Type B pancreatic cell (in vitro differentiated cells): ENCODE measurements at places on chromosomes 7 and 10.
A peak's percentile ranks its signal among the peaks of the same experiment; 100 is the strongest.

DNA sequence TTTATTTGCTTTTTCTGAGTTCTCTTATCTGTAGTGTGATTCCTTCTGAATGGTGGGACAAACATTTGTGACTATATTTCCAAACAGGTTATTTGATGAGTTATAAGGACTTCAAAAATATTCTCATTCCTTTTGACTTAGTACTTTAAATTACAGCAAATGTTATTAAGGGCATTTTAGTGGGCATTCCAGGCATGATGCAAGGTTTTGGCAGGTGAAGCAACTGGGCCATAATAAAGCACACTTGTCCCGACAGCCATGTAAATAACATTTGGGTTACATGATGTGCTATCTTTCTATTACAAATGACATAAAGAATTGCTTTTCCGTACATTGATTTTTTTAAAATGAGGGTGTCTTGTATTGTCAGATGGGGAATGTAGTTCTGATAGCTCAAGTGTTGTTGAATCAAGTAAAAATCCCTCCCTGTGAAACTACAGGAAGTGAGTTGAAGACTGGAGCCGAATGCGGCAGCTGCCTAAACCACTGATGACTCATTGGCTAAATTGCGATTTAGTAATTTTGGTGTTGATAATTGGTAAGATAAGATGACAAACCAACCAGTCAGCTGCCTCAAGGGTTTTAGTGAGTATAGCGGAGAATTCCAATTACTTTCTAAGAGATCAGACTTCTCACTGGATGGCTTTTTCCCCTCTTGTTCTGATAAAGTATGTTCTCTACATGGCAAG is 231.3 kb upstream of the NPY start:
- H3K4me1 ChIP-seq: no peaks in the 10 kb centered on the region
- no peak overlapping the region for H3K27ac ChIP-seq
- no peaks in the 10 kb centered on the region for H3K36me3 ChIP-seq

DNA sequence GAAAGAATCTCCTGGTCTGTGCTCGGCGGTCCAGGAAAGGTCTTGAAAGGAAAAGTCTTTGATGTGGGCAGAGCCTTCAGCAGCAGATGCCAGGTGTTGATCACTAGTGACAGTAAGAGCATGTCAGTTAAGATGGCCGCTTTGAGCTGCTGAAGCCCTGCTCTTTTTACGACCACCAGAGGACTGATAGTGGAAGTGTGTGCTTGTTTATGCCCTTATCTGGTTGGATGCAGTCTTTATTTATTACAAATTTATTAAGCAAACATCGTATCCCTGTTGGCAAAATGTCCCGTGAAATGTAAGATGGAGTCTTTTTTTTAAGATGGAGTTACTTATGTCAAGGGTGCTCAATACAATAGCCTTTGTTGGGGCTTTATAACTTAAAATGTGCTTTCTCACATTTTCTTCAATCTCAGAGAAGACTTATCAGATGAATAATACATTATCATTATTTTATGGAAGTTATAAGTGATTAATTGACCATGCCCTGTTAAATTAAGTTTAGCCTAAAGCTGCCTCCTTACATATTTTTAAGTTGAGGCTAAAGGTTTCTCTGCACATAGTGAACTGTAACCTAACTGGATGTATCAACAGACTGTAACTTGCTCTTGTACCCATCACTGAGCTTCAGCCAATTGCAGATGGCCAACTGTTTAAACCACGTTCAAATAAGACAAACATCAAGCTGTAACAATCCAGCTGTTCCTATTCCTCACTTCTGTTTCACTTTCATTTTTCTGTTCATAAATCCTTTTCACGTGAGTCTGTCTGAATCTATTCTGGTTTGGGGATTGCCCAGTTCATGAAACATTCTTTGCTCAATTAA is 97.4 kb upstream of the PIK3CG start:
- no peak overlapping the region for H3K27ac ChIP-seq
- no peaks in the 10 kb centered on the region for H3K4me1 ChIP-seq
- no peaks in the 10 kb centered on the region for H3K36me3 ChIP-seq

DNA sequence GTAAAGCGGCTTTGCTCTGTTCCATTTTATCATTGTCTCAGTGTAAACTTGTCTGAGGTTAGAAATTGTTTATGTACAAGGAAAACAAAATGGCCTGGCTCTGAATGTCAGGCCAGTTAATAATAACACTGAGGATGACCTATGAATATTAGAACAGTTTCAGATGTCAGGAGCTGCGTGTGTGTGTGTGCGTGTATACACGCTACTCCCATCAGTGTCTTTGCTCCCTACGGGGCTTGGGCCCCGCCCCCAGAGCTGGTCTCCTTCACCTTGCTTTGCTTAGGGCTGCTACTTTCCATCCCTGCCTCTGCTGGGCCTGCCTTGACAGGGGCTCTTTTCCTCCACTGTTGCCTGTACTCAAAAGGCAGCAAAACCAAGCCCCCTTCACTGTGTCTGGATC is 142.3 kb upstream of the BET1 start:
- H3K4me1 ChIP-seq: no peaks in the 10 kb centered on the region
- H3K36me3 ChIP-seq: no peaks in the 10 kb centered on the region
- H3K27me3 ChIP-seq: peaks cover 17% of the 10 kb centered on the region
- H3K27ac ChIP-seq: no peak overlapping the region
- H3K4me3 ChIP-seq: no peak overlapping the region

DNA sequence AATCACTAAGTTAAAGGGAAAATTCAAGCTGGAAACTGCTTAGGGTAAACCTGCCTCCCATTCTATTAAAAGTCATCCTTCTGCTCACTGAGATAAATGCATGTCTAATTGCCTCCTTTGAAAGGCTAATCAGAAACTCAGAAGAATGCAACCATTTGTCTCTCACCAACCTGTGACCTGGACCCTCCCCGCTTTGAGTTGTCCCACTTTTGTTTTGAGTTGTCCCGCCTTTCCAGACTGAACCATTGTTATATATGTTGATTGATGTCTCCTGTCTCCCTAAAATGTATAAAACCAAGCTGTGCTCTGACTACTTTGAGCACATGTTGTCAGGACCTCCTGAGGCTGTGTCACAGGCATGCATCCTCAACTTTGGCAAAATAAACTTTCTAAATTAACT is 378.4 kb downstream of the KIF20B start:
- H3K27me3 ChIP-seq: no peaks in the 10 kb centered on the region
- DNase-seq: no peak
- no peak overlapping the region for H3K27ac ChIP-seq
- no peaks in the 10 kb centered on the region for H3K4me1 ChIP-seq
- H3K36me3 ChIP-seq: no peaks in the 10 kb centered on the region
- H3K4me3 ChIP-seq: no peak overlapping the region

DNA sequence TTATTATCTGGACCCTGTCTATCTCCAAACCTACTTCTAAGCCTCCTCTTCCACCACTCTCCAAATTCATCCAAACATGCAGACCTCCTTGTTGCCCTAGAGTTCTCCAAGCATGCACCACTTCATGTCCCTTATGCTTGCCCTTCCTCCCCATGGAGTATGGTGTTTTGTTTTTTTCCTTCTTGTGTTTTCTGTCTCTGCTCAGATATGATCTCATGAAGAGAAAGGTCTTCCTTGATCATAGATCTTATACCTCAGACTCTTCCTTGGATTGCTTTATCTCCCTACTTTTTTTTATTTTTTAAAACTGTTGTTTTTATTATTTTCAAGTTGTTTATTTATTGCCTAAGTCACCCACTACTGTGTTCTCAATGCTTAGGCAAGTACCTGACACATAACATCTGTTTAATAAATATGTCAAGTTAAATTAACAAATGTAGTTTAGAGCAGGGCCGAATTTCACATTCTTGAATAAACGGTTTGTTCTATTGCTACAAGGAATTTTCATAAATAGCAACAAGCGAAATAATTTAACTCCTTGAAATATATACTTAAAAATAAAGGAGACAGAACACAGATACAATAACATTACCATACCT is 84.5 kb downstream of the HGF start:
- no peak for DNase-seq
- H3K27ac ChIP-seq: peak overlapping the region; percentile 10
- H3K4me1 ChIP-seq: peaks cover 10% of the 10 kb centered on the region
- H3K36me3 ChIP-seq: no peaks in the 10 kb centered on the region
- H3K4me3 ChIP-seq: no peak overlapping the region

DNA sequence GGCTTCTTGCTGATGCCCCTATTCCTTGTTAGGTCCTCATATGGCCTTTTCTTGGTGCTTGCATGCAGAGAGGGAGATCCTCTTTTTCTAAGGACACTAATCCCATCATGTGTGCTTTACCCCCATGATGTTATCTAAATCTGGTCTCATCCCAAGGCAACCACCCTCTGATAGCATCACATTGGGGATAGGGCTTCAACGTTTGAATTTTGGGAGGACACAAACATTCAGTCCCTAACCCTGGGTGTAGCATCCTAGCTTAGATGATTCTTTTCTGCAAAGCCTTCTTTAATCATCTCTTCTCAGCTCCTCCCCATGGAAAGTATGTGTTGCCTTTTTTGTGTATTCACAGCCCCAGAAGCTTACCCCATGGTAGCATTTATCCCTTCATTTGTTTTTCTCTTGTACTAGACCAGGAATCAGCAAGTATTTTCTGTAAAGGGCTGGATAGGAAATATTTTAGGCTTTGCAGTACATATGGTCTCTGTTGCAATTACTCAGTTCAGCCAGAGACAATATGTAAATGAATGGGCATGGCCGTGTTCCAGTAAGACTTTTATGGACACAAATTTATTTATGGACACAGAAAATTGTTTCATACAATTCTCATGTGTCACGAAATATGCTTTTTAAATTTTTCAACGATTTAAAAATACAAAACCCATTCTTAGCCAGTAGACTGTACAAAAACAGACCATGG is 101.5 kb upstream of the CSTF2T start:
- no peak overlapping the region for H3K27ac ChIP-seq
- no peaks in the 10 kb centered on the region for H3K4me1 ChIP-seq
- no peaks in the 10 kb centered on the region for H3K27me3 ChIP-seq
- no peaks in the 10 kb centered on the region for H3K36me3 ChIP-seq
- no peak for DNase-seq

DNA sequence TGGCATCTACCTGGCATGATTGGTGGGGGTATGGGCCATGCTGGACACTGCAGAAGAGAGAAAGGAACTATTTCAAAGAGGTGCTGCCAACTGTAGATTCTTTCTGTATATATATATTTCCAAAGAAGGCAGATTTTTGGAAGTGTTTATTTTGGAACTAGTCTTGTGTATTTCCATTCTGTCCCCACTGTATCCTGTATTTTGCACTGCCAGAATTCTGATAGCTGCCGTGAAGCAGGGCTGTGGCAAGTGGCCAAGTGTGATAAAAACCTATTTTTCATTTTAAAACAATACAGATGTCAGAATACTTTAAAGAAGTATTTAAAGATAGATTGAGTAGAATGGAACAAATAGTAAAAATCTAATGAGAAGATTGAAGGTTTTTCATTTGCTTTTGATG is 17.1 kb downstream of the MCU start:
- no peaks in the 10 kb centered on the region for H3K27me3 ChIP-seq
- H3K4me3 ChIP-seq: no peak overlapping the region
- no peak for DNase-seq
- peaks cover 6% of the 10 kb centered on the region for H3K36me3 ChIP-seq

DNA sequence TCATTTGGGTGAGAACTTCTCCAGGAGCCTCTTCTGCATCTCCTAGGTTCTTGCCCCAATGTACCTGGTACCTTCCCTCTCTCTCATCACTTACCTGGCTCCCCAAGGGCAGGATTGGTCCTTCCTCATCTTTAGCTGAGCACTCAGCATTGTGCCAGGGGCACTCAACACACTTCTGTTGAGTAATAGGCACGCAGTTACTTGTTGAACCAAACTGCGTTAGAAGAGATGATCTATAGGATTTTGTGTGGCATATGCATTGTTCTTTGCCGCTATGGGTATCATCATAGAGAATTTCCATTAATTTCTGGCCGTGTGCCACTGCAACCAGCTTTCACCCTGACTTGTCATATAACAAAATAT is 16.4 kb downstream of the TBXAS1 start:
- H3K4me1 ChIP-seq: peaks cover 4% of the 10 kb centered on the region
- no peaks in the 10 kb centered on the region for H3K36me3 ChIP-seq
- H3K4me3 ChIP-seq: no peak overlapping the region
- no peak overlapping the region for H3K27ac ChIP-seq
- no peaks in the 10 kb centered on the region for H3K27me3 ChIP-seq

GRCh38 chr10:130362308-130362761 is 226.1 kb downstream of the GLRX3 start:
- H3K36me3 ChIP-seq: no peaks in the 10 kb centered on the region
- H3K27me3 ChIP-seq: peaks cover 27% of the 10 kb centered on the region
- peaks cover 8% of the 10 kb centered on the region for H3K4me1 ChIP-seq
- peak; percentile 67 for DNase-seq
- no peak overlapping the region for H3K27ac ChIP-seq

DNA sequence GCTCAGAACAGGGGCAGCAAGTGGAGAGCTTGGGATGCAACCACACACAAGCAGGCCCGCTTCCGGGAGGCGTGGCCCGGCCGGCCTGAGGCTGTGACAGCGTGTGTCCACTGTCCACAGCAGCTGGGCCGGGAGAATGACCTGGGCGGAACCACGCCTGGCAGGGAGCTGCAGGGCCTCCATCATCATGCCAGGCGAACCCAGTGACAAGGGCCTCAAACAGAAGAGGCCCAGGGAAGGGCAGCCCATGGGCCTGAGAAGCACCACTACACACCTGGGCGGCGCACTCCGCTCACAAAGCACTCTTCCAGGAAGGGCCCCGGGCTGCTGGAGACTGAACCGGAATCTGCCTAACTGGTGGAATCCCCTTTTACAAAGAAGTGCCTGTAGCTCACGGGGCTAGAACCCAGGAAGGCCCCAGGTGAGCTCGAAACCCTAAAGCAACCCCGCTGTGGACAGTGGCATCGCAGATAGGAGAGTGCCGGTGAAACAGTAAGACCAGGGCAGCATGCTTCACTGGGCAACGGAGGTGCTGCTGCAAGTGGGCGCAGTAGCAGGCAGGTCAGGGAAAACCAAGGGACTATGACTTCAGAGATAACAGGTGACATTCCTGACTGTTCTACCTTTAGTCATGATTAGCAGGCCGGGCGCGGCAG is 66.0 kb downstream of the MAD1L1 start:
- DNase-seq: no peak
- H3K4me3 ChIP-seq: no peak overlapping the region

DNA sequence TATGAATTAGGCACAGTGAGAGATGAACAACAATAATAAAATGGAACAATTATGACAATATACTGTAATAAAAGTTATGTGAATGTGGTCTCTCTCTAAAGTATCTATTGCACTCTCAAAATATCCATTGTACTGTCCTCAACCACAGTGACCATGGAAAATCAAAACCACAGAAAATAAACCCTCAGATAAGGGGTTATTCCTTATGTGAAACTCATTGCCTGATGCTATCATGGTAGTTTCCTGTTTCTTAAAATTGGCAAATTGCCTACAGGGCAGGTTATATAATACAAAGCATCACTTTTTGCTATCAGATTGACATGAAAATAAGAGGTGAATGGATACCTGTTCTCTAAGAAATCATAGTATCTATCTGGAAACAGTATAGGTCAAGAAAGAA is 3.8 kb downstream of the MCM10 start:
- H3K36me3 ChIP-seq: peaks cover 22% of the 10 kb centered on the region
- peaks cover 16% of the 10 kb centered on the region for H3K4me1 ChIP-seq
- no peak for DNase-seq
- H3K27ac ChIP-seq: no peak overlapping the region
- no peak overlapping the region for H3K4me3 ChIP-seq
